Trophoblast cell (in vitro differentiated cells and primary cell): ENCODE measurements at places on chromosomes 12 and 14.

- DNase-seq: no peak
Measured at GRCh38 chr12:29431513-29431912, 50.5 kb upstream of the ERGIC2 start.

- peak; percentile 71 for DNase-seq
Measured at GRCh38 chr12:118356809-118357256, 15.9 kb downstream of the TAOK3 start.

GRCh38 chr12:95547522-95548055 is 3.7 kb downstream of the USP44 start:
- peak; percentile 37 for DNase-seq

DNA sequence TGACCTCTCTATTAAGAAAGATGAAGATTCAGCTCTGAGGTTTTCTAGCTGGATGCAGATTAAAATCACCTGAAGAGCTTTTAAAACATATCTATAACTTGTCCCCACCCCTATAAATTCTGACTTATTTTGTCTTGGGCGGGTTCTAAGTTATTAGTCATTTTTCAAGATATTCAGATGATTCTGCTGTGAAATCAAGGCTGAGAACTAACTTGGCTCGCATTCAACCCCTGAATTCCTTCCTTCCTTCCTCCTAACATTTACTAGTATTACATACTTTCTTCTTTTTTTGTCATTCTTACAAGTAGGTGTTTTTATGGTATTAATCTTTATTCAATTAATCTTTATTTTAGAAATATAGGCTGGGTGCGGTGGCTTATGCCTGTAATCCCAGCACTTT is 55.4 kb downstream of the SSPN start:
- no peak for DNase-seq

DNA sequence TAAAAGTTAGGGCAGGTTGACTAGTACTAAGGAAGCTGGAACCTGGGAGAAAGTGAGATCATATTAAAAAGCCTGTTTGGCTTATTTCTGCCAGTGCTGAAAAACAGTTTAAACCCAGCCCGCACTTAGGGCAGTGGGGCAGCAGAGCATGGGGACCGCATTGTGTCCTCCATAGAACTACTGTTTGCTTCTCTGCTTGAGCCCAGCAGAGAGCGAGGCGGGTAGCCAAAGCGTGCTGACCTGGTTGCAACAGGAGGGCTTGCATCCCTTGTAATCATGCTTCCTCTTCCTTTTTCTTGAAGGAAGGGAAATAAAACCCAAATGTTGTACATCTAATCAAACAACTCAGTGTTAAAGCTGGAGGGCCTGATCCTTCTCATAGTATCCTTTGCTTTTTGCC is 82.5 kb upstream of the HOXC13 start:
- DNase-seq: no peak

DNA sequence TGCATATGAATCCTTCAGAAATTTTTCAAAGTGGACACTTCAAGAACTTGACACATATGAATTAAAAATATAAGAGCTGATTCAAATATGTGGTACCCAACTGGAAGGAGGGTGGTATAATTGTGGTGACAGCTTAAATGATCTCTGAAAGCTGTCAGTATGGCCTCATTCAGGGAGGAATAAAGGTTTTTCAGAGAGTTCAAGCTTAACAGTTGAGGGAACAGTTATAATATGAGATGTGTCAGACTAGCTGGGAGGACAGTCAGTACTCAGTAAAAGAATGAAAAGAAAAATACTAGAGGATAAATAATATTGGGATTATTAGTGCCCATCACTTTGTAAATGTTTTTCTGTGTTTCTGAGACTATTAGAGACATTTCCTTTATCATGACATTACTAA is 277.5 kb downstream of the RASSF9 start:
- DNase-seq: no peak

DNA sequence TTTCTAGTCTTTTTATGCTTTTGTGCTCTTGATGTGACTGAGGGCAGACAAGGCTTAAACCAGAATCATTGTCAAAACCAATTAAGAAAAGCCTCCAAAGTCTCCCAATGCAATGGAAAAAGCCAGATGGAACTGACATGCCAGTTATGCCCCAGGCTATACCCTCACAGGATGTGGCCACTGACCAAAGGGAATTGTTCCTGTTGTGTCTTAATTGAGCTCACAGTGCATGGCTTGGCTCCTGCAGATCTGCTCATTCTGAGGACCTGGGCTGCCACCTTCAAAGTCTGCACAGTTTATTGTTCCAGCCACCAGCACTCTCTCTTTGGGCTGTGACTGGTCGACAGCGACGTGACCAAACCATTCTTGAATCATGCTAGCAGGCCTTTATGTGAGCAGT is 17.1 kb upstream of the BICD1 start:
- DNase-seq: no peak

DNA sequence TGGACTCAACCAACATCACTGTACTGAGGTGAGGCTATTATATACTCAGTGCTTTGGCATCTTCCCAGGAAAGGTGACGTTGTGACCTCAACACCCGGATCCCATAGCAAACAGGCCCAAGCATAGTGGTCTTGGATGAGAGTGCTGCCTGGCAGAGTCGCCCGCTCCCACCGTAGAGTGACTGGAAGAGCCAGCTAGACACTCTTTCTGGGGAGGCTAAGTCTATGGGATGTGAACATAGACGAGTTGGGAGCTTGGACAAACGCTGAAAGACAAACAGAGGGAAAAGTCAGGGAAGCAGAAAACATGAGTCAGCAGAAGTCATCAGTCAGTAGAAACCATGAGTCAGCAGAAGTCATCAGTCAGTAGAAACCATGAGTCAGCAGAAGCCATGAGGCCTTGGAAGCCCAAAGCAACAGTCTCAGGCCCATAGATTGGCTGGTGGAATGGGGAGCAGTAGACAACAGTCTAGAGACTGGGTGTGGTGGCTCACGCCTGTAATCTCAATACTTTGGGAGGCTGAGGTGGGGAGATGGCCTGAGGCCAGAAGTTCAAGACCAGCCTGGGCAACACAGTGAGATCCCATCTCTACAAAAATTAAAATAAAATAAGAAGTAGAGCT is 66.4 kb upstream of the MAP1LC3B2 start:
- no peak for DNase-seq

- DNase-seq: no peak
Measured at GRCh38 chr14:79408696-79409095, 802.6 kb downstream of the DIO2 start.

DNA sequence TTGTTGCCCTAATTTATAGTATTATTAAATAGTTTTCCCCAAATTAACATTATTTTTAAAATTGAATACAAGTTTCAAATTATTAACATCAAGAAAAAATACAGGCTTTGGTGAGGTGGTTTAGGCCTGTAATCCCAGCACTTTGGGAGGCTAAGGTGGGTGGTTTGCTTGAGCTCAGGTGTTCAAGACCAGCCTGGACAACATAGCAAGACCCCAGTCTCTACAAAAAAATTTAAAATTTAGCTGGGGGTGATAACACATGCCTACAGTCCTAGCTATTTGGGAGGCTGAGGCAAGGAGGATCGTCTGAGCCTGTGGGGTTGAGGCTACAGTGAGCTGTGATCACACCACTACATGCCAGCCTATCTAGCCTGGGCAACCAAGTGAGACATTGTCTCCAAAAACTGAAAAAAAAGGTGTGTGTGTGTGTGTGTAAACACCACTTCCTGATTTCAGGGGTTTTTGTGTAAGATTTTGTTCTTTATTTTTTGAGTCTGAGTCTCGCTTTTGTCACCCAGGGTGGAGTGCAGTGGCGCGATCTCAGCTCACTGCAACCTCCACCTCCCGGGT is 3.9 kb upstream of the DNAL1 start:
- no peak for DNase-seq

GRCh38 chr14:75489480-75489837 is 32.8 kb upstream of the BATF start:
- no peak for DNase-seq

DNA sequence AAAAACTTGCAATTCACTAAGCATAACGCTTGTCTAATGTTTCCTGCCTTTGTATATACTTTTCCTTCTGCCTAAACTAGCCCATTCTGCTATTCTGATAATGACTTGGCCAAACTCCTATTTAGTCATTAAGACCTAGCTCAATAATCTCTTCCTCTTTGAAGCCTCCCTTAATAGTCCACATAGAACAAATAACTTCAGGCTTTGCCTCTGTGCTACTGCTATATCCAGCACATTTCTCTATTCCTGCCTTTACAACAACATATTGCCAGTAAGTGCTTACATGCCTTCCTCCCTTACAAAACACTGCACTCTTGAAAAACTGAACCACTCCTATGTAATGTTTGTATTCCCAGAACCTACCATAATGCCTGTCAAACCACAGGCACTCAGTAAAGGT is 13.8 kb downstream of the PRICKLE1 start:
- no peak for DNase-seq

- no peak for DNase-seq
Measured at GRCh38 chr12:75489613-75490210, 9.2 kb downstream of the GLIPR1 start.

DNA sequence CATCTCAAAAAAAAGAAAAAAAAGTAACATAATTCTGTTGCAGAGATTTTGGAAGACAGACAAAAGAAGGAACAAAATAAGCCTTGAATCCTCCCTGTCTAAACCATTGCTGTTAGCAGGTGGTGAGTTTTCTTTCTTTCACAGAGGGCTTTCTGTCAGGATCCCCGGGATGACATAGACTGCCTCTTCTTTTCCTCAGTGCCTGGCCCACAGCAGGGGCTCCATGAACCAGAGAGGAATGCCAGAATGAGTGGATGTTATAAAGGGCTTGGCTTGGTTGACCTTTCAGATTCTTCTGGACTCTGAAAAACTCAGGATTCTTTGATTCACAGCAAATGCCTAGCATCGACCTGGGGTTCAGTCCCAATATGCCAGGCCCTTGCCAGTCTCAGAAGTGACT is 45.8 kb upstream of the CORO1C start:
- no peak for DNase-seq

DNA sequence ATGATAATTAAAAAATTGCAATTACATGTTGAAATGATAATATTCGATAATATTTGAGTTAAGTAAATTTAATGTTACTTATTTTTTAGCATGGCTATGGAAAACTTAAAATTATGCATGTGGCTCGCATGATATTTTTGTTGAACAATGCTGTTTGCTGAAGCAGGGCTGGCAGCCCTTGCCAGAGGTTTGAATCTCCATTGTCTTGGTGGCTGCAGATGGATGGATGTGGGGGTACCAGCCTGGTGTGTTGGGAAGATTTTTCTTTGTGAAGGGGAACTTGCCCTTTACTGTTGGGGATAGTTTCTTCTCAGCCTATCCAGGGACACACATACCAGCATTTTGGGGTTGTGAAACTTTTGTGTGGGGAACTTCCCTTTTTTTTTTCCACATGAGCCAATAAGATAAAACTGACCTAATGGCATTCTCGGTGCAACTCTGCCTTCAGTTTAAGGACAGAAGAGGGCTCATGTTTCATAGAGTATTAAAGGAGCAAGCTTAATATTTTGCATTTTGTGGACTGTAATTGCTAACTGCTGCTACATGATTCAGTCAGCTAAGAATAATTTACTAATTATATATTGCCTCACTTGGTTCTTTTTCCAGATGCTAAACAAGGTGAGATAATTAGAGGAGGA is 8.8 kb downstream of the RASSF3 start:
- DNase-seq: peak; percentile 38
